ENCODE measurements at places on chromosomes 16 and 17. TPM values are rescaled to one million over a fixed set of nuclear protein-coding genes. Genes with fewer than 3 reads are reported as not detected.
A peak's percentile ranks its signal among the peaks of the same experiment; 100 is the strongest.

Gene FOXC2
- not detected for total RNA-seq

DNA sequence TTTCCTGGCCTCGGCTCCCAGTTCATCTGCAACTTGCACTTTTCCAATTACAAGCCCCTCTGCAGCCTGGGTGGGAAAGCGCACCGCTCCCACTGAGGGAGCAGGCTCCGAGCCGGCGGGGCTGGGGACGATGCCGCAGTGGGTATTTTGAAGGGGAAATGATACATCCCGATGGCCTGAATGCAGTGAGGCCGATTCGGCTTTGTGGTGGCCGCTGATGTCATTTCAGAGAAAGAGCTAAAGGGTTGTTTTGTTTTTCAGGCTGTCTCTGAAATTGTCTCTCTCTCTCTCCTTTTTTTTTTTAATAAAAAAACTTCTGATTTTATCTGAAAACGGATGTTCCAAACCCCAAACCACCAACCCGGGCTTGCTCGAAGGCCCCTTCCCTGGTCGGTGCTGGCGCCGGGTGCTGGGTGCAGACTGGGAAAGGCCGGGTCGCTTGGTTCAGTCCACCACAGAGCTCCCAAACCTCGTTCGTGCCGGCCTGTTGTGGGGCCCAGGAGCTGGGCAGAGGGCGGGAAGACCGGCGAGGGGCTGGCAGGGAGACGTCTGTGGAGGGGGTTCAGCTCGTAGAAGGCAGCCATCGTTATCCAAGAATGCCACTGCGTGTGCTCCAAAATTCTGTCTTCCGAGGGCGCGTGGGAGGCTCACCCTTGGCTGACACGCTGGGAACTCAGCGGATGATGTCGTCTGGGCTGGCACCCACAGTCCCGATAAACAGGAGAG, 102.8 kb downstream of the FOXL1 start:
- peaks cover 6% of the 10 kb centered on the region for H3K27me3 ChIP-seq
- DNase-seq = no peak
- no peaks in the 10 kb centered on the region for H3K4me1 ChIP-seq
- no peak overlapping the region for H3K27ac ChIP-seq

DNA sequence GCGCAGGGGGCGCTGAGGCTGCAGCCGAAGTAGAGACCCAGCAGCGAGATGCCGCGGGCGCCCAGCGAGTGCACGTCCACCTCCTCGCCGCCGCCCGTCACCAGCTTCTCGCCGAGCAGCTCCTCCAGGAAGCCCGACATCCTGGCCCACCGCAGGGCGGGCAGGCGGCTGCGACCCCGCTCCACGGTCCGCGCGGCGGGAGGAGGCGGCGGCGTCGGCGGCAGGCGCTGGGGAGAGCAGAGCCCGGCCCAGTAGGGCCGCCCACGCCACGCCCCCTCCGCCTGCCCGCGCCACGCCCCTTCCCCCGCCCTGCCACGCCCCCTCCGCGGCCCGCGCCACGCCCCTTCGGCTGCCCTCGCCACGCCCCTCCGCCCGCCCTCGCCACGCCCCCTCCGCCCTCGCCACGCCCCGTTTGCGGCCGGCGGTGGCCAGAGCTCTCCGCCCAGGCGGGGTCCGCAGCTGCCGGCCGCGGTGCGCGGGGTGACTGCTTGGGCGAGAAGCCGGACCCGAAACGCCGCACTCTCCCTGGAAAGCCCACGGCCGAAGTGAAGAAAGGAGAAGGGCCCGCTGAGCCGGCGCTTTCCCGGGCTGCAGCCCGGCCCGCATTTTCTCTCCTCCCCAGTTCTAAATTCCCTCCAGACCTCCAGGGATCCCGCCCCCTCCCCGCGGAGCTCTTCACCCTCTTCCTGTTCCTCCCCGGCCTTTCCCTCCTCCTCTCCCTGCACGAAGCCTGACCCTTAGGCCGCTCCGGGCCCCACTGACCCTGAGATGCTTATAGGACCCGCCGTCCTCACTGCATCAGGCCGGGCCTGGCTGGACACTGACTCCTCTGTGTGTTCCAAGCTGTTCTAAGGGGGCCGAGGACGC, at the start of gene NXN:
TSS of gene NXN (minus strand) at position 238 of the 867 bp plus-strand sequence.
- H3K4me3 ChIP-seq = peak within 1 kb of the TSS; percentile 81
- H3K4me1 ChIP-seq = peaks cover 12% of the 10 kb centered on the region
- no peaks in the 10 kb centered on the region for H3K36me3 ChIP-seq
- H3K27me3 ChIP-seq = peaks cover 34% of the 10 kb centered on the region
- peak; percentile 96 for DNase-seq
- no peak within 1 kb of the TSS for H3K27ac ChIP-seq

GRCh38 chr16:55529018-55529417, 20.1 kb downstream of the LPCAT2 start:
- no peak overlapping the region for H3K27ac ChIP-seq
- DNase-seq = no peak
- no peaks in the 10 kb centered on the region for H3K36me3 ChIP-seq
- peaks cover 3% of the 10 kb centered on the region for H3K27me3 ChIP-seq
- no peaks in the 10 kb centered on the region for H3K4me1 ChIP-seq

Gene DNASE1L2
- total RNA-seq = 1.7 TPM

DNA sequence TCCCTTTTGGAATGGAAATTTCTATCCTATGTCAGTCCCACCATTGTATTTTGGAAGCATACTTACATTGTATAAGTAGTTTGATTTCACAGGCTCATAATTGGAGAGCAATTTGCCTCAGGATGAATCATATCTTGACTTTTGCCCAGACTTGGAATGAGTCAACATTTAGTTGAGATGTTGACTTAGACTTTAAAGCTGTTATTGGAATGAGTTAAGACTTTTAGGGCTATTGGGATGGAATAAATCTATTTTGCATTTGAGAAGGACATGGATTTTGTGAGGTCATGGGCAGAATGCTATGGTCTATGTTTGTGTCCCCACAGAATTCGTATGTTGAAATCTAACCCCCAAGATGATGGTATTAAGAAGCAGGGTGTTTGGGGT, 12.2 kb upstream of the ZNF594 start:
- no peaks in the 10 kb centered on the region for H3K27me3 ChIP-seq
- DNase-seq = no peak
- H3K27ac ChIP-seq = no peak overlapping the region
- no peaks in the 10 kb centered on the region for H3K36me3 ChIP-seq
- H3K4me3 ChIP-seq = no peak overlapping the region

GRCh38 chr16:47461598-47462266, 601 bp downstream of the PHKB start:
- H3K36me3 ChIP-seq = peaks cover 13% of the 10 kb centered on the region
- peaks cover 36% of the 10 kb centered on the region for H3K4me1 ChIP-seq
- DNase-seq = peak; percentile 73
- H3K27me3 ChIP-seq = no peaks in the 10 kb centered on the region
- peak overlapping the region; percentile 97 for H3K27ac ChIP-seq

DNA sequence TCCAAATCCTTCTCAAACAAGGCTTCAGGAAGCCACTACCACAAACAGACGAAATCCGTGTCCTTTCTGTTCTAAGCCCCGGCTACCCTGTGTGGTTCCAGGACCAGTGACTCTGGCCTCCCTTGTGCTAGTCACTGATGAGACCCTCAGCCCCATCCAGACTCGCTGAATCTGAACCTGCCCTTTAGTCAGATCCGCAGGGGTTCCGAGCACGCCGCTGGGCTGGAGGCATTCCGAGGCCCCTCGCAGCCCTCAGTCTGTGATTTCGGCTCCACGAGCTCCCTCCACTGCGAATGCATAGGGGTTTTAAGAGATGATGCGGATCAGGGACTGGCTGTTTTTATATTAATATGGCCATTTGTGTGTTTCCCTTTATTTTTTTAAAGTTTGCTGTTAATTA, 292.7 kb downstream of the IRF8 start:
- no peak overlapping the region for H3K27ac ChIP-seq
- H3K27me3 ChIP-seq = peaks cover 16% of the 10 kb centered on the region
- DNase-seq = no peak
- H3K36me3 ChIP-seq = no peaks in the 10 kb centered on the region

DNA sequence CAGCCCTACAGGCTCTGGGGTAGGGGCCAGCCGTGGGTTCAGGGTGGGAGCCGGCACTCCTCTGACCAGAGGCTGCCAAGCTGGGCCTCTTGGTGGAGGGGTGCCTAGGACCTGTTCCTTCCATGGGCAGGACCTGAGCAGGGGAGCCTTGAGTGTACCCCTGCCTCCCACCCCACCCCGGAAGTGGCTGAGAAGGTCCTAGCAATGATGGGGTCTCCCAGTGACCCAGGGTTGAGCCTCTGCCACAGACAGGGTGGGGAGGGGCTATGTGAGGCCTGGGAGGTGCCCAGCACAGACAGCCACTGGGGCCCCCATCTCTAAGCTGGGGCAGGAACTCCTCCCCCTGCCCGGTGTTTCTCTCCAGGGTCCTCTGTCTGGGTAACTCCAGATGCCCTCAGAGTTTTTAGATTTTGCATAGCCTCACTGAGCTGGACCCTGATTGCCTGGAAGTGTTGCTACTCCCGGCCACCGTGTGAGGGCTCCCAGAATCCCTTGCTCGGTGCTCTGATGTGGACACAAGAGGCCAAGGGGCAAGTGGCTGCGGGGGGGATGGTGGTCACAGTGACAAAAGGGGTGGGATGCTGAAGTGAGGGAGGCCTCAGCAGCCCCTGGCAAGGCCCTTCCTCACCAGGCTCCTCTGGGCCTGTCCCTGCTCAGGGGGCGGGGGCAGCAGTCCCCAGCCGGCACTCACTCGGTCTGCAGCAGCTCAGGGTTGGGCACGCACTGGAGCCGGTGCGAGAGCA, 6.4 kb upstream of the MTSS2 start:
- H3K4me1 ChIP-seq = peaks cover 19% of the 10 kb centered on the region
- peaks cover 4% of the 10 kb centered on the region for H3K36me3 ChIP-seq
- H3K27ac ChIP-seq = no peak overlapping the region

Gene KCNJ12
- total RNA-seq = not detected

DNA sequence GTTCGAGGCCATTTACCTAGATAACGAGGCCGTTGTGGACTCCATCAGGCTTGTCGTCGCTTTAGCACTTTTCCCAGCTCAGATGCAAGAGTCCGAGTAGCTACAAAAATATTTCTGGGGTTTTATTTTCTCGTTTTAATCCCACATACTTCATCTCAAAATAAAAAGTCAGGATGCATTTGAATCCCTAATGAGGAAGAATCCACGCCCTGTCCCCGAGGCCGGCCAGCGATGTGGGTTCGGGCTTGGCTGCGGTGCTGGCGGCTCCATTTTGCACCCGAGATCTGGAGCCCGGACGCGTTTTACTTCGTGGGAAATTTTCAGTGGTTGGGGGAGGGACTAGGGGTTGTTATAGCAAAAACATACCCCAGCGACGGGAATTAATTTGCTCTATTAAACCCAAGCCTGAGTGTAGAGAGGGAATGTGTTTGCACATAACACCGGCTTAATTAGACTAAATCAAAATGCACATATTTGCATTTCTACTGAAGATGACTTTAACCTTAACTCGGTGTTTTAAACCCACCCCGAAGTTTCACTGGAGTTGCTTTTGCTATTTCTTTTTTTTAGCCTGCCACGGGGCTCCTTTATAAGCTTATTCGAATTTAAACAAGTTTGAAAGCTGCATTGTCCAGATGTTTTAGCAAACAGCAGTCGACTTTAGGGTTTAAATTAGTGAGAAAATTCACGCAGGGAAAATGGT, 4.8 kb downstream of the IRX5 start:
- H3K4me3 ChIP-seq = no peak overlapping the region
- peak; percentile 53 for DNase-seq
- no peak overlapping the region for H3K27ac ChIP-seq
- H3K36me3 ChIP-seq = peaks cover 13% of the 10 kb centered on the region
- H3K27me3 ChIP-seq = peaks cover 78% of the 10 kb centered on the region

Gene KLHL11
- total RNA-seq = 22.6 TPM

GRCh38 chr16:19071811-19072777, 4.7 kb downstream of the COQ7 start:
- H3K27me3 ChIP-seq = peaks cover 1% of the 10 kb centered on the region
- H3K4me1 ChIP-seq = peaks cover 16% of the 10 kb centered on the region
- no peak overlapping the region for H3K27ac ChIP-seq
- DNase-seq = peak; percentile 87

DNA sequence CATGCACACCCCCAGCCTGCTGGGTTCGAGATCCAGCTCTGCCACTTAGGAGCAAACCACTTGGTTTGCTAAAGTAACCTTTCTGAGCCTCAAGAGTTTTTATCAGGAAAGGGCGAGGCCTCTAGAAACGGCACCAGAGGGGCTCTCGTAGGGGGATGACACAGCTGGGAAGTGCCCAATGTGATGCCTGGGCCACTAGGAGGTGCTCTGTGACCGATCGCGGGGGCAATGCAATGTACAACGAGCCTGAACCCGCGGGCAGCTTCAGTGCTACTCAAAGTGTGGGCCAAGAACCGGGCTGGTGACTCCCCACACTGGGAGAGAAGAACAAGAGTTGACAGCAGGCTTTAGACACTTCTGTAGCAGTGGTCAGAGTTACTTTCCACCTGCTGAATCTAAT, 9.4 kb downstream of the C16orf89 start:
- H3K27ac ChIP-seq = no peak overlapping the region
- H3K4me3 ChIP-seq = no peak overlapping the region
- H3K36me3 ChIP-seq = no peaks in the 10 kb centered on the region

- DNase-seq = no peak
- H3K27ac ChIP-seq = no peak overlapping the region
- no peaks in the 10 kb centered on the region for H3K27me3 ChIP-seq
- no peak overlapping the region for H3K4me3 ChIP-seq
- no peaks in the 10 kb centered on the region for H3K36me3 ChIP-seq
These were observed 169.0 kb upstream of the ZFHX3 start for GRCh38 chr16:73216932-73217331.

DNA sequence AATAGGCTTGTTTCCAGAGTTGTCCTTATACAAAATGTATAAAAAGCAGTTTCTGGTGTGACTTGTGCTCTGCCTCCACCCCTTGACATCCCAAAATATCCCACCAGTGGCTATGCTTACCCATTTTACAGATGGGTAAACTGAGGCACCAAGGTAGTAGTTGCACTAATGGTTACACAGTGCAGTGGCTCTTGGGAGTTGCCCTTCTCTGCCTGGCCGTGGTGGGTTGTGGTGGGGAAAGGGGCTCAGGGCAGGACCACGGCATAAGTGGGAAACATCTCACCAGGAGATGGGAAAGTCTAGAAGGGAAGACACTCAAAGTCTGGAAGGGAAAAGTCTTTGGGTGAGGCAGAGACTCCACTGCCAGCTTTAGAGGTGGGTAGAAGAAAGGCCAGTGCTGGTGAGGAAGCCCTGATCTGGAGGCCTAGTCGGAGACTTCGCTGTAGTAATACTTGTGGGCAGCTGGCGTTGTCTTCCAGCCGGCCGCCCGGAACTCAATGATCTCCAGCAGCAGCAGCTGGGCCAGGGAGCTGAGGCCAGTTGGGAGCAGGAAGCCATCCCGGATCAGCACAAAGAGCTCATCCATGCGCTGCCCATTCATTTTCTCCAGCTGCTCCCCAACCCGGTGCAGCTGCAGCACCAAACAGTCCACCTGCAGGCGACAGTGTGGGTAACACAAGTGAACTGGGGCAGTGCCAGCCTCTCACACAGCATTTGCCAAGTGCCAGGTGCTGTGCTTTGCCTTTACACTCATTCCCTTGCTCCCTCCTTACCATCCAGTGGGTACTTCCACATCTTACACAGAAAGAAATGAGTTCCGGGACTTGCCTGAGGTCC, 4.5 kb downstream of the MIF4GD start:
- no peaks in the 10 kb centered on the region for H3K27me3 ChIP-seq
- no peak for DNase-seq
- H3K4me3 ChIP-seq = no peak overlapping the region

Gene ZFP3
- 1.9 TPM for total RNA-seq

All from activated CD4-positive, alpha-beta T cell treated with anti-CD3 and anti-CD28 coated beads, Interleukin-2, amount 10 ng/mL, durations not matched to agents 24 days and 14 days (primary cell).